Caki2 (cell line): ENCODE measurements at places on chromosomes 3 and 15. TPM values are rescaled to one million over a fixed set of nuclear protein-coding genes. Genes with fewer than 3 reads are reported as not detected.

The RPP25 gene
- 1.4 and 1.5 TPM in 2 replicates for total RNA-seq

The PDZRN3 gene
- total RNA-seq = 1.4 and 44.8 TPM in 2 replicates

The PAQR5 gene
- 48.3 and 50.0 TPM in 2 replicates for total RNA-seq

The LINGO1 gene
- 0.14 TPM in 1 of 2 replicates, not detected in the other for total RNA-seq

The PLA2G4D gene
- total RNA-seq = not detected in 2 replicates

The FYCO1 gene
- 12.0 and 23.6 TPM in 2 replicates for total RNA-seq

The TM4SF18 gene
- 5.9 and 9.3 TPM in 2 replicates for total RNA-seq

The ALG1L2 gene
- total RNA-seq = not detected in 2 replicates

The STARD9 gene
- 0.29 and 0.41 TPM in 2 replicates for total RNA-seq

The LAMB2 gene
- 98.6 and 112 TPM in 2 replicates for total RNA-seq

The RAB6B gene
- 0.07 TPM in 1 of 2 replicates, not detected in the other for total RNA-seq

GRCh38 chr15:32951736-32952464 is 234.1 kb downstream of the GREM1 start:
- DNase-seq = no peak

DNA sequence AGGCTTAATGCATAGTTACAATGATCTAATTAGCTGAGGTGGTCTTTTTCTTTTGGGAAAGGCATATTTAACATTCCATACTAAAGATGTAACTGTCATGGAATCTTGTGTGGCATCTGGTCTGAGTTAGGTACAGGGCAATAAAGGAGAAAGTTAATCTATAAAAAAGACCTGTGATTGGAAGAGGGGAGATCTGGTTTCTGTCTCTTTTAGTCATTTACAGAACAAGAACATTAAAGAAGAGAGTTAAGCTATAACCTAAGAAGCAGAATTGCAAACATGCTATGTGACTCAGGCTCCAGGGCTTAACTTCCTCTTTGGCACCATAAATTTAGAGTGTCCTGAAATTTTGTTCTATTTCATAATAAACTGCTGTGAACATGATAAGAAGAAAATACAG is 47.2 kb upstream of the MME start:
- no peak for DNase-seq

DNA sequence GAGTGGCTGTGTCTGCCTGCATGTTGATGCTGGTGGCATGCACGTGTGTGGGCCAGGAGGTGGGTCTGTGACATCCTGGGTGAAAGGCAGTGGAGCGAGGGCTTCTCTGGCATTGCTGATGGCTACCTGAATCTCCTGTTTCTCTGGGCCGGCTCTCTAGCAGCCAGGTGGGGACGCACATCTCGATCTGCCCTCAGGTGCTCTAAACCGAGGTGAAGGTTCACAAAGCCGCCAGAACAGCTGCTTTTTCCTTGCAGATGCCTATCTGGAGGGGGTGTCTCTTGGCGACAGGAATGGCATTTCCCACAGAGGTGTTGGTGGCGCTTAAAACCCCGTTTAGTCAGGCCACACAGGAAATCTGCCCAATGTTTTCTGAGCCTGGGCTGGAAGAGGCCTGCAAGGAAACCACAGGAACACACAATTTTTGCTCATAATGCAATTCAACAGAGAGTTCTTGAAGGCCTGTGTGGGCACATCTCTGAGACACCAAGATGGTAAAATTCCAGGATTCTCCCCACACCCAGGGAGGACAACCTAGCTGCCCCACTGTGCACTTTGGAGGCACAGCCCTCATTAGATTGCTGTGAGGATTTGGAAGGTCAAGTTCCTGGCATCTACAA is 11.9 kb downstream of the TMEM158 start:
- no peak for DNase-seq

DNA sequence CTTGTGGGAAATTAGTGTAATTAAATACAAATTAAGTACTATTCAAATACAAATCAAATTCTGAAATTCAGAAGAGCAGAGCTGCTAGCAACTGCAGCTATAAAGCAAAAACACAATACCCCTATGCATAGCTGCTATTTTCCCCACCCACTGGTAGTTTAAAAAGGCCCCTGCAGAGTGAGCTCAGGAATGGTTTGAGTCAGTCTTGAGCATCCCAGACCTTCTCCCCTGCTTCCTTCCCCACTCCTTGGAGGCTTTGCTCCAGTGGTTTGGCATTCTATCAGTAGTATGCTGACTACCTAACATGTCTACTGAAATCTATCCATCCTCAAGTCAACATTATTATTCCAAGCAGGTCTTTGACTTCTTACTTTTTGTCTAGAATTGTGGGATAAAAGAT is 53.0 kb downstream of the EFHB start:
- DNase-seq = no peak

GRCh38 chr3:171184372-171184771 is 157.9 kb upstream of the SLC2A2 start:
- no peak for DNase-seq

GRCh38 chr15:63839722-63840121 is 6.0 kb upstream of the HERC1 start:
- DNase-seq = no peak

- DNase-seq = peak; percentile 74
Measured at GRCh38 chr3:10459954-10460754, 45.2 kb downstream of the ATP2B2 start.

DNA sequence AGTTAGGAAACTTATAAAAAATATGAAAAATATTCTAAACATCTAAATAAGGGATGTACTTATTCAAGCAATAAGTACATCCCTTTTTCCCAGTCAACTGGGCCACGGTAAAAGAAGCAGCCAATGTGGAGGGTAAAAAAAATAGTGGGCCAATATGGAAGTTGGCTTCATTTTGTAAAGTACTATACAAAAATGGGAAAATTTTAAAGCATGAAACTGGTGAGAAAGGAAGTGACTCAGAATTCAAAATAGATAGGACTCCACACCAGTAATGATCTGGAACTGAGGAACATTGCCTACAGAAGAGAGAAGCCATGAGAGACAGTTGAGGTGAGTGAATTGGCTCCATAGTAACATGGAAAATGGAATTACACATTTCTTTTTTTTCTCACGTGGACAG is 108.9 kb downstream of the FNDC3B start:
- DNase-seq = no peak

- DNase-seq = no peak
Measured at GRCh38 chr15:62517541-62517940, 352.5 kb upstream of the C2CD4B start.

GRCh38 chr3:159763011-159763601 is 225.5 kb upstream of the IL12A start:
- DNase-seq = peak; percentile 95

GRCh38 chr3:187367561-187368103 is 553 bp upstream of the RTP4 start:
- DNase-seq = no peak

DNA sequence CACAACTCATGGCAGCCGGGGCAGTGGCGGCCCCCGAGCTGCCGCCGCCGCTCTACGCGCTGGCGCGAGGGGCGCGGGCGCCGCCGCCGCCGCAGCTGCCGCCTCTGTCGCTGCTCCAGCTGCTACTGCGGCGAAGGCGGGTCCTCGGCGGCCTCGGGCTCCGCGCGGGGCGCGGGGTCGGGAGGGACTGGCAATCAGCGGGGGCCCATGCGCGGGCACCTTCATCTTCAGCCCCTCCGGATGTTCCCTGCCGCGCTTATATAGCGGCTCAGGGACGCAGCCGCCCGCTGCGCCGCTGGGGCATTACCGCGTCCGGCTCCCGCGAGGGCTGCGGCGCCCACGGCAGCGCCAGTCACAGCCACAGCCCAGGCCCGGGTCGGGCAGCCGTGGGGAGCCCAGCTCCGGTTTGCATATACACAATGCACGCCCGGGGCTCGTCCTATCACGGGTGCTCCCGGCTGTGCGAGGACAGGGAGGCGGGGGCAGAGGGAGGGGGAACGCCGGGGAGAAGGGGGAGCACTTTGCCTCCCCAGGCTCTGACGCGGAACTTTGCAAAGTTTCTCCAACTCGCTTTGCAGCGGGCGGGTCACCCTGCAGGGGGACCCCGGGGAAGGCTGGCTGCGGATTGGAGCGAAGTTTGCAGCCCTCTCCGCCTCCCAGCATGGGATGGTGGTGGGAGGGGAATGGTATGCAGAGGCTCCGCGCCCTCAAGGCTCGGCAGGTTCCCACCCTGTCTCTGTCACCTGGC is at the start of gene VGLL3:
VGLL3 (minus strand) TSS at position 416 of the 748 bp plus-strand sequence; CDS start at position 10, 406 bp downstream.
- DNase-seq = no peak

DNA sequence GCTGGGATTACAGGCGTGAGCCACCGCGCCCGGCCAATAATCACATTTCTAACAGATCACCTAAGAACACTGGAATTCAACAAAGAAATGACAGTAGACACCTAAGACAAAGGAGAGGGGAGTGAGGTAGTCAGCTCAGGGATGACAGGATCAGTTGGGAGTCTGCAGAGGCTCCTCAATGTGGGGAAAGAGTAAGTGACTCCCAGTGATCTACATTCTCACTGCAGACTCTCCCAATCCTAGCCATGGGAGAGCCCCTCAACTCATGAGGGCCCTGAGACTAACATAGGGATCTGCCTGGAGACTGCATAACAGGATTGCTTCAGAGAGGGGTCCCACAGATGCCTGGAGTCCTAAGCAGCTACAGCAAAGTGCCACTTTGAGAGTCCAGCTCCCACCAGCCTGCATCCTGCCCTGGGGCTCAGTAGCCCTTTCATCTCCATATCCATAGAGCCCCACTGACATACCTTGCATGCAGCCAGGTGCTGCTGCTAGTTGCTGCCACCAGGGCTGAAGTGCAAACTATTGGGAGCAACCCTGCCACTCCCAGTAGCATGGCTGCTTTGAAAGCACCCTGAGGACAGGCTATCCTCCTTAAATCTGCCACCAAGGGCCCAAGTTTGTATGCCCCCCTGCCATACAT is 21.8 kb upstream of the PFN2 start:
- no peak for DNase-seq

DNA sequence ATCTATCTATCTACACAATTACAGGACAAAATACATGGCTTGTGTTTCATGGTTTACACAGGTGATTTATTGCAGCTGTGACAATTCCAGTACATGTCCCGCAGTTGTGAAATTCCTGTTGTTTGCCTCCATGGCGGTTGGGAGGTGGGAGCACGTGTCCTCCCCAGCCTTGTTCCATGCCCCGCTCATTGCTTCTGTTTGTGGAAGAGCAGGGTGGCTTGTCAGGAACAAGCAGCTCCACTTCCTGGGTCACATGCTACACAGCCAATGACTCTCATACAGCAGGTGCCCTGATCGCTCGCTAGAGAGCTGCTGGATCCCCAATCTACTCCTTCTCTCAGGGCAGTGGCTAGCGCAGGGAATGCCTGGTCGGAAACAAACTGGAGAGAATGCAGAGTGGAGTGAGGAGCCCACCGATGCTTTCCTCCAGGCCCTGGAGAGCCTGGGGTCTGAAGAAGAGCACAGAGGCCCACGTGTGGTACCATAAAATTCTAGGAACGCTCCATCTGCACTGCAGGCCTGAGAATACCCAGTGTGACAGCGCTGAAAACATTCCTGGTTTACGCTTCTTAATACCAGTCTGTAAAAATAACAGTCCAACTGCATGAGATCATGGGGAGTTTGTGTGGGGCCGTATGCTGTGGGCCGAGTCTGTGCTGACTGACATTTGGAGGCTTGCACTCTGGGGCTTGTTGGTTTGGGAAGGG is 270.6 kb upstream of the RGMA start:
- no peak for DNase-seq

DNA sequence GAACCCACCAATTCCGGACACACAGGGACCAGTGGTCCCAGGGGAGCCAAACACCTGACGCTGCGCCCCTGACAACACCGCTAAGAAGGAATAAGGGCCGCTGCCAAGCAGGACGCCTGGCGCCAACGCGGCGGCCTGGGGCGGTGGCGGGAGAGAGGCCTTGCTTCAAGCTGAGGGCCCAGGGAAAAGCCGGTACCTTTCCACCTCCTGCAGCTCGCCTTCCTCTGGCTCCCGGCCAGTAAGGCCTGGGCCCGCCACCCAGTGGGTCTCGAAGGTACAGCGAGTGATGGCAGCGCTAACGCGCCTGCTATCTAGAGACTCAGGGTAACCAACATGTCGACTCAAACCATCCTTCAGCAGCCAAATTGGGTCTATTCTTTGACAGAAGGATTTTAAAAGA is 1074.1 kb downstream of the SI start:
- no peak for DNase-seq

DNA sequence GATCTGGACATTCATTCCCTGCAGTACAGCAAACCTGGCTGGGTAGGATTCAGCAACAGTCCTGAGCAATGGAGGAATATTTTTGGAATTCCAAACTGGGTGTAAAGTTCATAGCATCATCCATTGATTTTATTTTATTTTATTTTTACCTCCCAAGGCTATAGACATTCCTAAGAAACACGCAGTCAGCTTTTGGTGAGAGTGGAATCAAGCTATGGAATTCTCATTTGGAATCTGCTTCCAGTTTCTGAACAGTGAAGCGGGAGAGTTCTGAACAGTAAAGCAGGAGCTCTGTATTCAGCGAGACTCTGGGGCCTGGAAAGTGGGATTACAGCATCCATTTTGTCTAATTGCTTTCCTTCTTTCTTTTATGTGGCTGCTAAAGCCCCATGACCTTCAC is 1.4 kb upstream of the PDZRN3 start:
- DNase-seq = no peak

DNA sequence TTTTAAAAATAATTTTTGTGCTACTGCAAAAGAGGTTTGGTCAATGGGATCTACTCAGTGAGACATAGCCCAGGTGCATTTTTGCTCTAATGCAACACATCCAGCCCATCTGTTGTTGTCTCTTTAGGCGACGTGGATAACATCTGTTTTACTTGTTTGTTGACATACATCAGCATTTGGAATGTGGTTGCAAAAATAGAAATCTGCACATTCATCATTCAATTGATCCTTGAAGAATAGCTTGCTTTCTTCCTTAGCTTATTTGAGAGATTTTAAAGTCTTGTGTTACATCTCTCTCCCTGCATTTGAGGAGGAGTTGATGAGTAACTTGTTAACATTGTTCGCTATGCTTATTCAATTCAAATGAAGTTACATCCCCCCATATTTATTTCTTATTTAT is 1202.3 kb downstream of the NSUN3 start:
- DNase-seq = no peak

- DNase-seq = no peak
Measured at GRCh38 chr3:60403866-60404265, 847.4 kb downstream of the FHIT start.

- DNase-seq = peak; percentile 91
Measured at GRCh38 chr3:185744997-185745843, 79.6 kb downstream of the IGF2BP2 start.

DNA sequence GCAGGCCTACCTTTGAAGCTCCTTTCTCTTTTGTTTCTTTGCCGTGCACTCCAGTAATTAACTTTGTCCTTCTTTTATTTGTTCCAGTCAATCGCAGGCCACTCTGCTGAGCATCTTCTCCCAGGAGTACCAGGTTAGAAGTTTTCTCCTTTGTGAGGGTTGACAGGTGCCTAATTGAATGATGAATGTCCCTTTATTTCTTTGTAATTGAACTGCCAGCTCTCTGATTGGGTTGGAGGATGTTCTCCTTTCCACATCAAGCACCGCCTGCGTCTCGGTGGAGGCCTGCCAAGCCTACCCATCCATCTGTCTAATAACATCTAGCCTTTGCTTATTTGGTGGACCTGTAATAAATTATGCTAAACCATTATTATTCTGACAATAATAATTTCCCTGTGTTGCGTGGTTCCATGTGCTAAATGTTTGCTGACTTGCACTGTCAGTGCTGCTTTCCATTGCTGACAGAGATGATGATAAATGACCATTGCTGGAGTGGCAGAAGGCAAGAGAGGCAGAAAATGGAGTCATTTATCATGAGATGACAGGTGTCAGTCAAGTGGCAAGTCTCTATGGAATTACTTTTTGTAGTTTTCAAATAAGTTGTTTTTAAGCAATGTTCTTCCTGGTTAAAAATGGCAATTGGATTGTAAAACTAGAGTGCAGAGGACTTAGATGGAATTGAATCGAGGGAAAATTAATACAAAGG is 64.9 kb downstream of the CDIN1 start:
- no peak for DNase-seq

GRCh38 chr3:48835650-48836366 is 11.9 kb downstream of the PRKAR2A start:
- DNase-seq = no peak
